ENCODE measurements at places on chromosomes 3 and 15.

DNA sequence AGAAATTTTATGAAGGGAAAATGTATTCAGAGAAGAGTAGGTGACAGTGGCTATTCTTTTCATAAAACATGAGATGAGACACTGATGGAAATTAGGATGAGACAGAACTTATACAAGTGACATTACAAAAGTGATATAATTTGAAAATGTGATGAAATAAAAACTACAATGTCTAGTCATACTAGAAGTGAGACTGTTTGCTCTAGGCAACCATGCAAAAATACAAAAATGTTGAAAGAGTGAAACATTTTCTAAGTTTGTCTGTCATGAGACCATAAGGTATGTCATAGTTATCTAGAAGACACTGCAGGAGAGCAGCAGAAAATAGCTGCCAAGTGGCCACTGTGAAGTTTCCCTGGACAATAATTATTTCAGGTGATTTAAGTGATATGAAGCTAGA, 459.5 kb downstream of the DIPK2A start:
- DNase-seq, result no peak

DNA sequence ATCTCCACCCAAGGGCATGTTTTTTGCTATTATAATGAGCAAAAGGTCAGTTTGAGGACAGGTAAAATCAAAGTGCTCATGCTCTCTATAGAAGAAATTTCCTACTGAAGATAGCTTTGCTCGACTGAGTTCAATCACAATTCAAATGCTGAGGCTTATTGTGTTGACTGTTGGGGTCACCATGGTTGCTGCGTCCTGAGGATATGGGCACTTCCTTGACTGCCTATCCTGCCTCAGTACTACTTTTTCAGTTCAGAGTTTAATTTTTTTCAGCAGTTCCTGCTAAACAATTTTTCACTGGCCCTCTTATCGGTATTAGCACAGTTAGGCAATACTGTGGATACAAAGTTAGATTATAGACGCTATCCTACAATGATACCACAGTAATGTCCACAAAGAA, 3.8 kb upstream of the CMTM6 start:
- DNase-seq, result no peak

DNA sequence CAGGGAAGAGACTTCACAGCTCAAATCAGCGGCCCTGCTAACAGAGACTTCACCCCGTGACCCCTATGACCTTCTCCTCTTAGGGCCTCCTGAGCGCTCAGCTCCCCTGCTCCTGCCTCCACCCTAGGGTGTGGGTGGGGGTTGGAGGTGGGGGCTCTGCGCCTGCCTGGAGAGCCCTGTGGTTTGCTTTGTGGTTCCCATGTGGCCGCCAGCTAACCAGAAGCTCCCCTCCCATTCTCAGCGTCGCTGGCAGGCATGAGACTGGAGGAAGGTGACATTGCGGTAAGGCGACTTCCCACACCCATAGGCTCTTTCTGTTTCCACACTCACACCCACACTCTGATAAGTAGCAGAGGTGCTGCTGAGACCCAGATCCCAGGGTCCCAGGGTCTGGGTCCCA, 27.6 kb downstream of the XYLB start:
- no peak for DNase-seq

DNA sequence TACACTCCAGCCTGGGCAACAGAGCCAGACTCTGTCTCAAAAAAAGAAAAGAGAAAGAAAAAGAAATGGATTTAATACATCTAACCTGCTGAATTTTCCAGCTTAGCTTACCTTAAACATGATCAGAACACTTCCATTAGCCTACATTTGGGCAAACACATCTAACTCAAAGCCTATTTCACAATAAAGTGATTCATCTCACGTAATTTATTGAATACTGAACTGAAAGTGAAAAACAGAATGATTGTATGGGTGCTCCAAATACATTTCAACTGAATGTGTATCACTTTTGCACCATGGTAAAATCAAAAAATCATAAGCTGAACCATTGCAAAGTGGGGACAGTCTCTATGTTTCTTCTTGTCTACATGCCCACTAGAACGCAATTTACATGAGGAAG, 9.0 kb downstream of the PIK3R4 start:
- no peak for DNase-seq

DNA sequence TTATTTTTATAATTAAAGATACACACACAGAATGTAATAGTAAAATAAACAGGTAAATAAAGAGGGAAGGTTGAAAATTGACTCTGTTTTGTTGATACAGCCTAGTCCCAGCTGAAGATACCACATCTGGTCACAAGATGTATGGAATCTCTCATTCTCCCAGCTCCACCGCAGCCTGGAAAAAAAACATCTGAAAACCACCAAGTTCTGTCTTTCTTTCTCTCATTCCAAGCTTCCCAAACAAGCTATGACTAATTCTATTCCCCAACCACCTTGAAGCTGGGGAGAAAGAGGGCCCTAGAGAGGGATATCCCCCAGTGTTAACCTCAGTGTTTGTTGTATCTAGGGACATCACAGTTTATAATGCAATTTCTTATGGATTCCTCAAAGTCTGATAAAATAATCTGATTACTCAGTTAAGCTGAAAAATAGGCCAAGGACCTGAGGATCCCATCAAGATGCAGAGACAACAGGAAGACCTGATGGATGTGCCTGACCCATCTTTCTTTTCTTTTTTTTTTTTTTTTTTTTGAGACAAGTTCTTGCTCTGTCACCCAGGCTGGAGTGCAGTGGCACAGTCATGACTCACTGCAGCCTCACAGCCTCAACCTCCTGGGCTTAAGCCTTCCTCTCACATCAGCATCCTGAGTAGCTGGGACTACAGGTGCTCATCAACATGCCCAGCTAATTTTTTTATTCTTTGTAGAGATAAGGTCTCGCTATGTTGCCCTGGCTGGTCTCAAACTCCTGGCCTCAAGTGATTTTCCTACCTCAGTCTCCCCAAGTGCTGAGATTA, 38.1 kb downstream of the SRGAP3 start:
- peak; percentile 69 for DNase-seq
